ENCODE measurements at places on chromosomes 7 and 10.

- DNase-seq: no peak
Observed at GRCh38 chr7:73463966-73464365, 30.4 kb downstream of the FZD9 start.

- no peak for DNase-seq
Observed at GRCh38 chr7:5214641-5215040, 24.6 kb downstream of the WIPI2 start.

DNA sequence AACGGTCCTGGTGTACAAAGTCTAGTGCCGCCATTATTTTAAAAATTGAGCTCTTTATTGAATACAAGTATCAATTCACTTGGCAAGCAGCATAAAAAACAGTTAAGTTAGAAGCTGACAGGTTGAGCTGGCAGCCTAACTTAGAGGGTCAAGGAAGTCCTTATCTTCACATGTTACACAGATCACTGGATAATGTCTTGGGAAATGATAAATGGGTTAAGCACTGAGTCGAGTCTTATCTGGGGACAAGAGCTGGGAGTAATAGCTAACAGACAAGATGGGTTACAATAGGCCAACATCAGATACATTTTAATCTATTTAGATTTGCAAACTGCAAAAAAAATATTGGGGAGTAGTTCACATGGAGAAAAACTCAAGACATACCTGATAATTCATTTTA, 34.2 kb downstream of the SLC18A2 start:
- no peak for DNase-seq

DNA sequence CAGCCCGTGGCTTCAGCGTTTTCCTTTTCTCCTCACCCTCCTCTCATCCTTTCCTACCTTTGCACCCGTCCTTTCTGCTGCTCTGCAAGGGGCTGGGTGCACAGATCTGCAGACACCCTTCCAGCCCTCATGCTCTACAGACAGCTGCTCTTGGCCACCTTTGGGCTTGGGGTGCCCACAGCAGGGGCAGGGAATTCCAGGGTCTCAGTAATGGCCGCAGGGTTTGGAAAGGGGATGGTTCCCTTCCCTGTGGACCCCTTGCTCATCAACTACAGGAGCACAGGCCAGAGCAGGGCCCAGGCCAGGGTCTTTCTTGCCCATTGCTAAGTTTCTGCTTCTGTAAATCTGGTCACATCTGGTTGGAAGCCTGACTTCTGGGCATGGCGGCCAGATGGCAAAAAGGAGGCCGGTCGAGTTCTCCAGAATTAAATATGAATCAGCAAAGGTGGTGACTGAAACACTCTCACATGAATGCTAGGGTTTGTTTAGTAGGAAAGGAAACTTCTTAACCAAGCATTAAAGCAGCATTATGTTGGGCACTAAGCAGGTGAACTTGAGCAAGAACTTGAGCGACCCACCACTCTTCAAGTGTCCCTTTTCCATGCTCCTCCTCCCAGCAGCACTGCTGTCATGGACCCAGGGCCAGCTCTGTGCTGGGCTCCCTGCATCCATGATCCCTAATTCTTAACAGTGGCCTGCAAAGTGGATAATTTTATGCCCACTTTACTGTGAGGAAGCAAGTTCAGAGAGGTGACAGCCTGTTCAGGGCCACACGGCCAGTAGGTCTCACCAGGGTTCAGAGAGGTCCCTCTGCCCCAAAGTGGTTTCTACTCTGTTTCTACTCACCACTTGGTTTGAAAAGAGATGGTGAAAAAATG, 1.5 kb downstream of the ECHDC3 start:
- DNase-seq: no peak

DNA sequence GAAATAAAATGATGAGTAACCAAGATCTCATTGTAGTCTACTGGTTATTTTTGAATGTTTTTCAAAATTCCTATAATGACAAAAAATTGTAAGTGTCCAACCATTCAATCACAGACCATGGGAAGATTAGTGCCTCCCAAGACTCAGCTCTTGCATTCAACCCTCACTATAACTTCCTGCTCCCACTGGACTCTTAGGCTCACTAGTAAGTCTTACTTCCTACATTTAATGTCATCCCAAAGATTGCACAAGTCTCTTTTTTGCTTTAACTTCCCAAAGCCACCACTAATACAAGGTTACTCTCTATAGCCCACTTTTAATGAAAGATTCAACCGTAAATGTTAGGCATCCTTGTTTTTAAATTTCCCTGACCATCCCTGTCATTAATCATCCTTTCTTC, 111.9 kb upstream of the NRBF2 start:
- no peak for DNase-seq

DNA sequence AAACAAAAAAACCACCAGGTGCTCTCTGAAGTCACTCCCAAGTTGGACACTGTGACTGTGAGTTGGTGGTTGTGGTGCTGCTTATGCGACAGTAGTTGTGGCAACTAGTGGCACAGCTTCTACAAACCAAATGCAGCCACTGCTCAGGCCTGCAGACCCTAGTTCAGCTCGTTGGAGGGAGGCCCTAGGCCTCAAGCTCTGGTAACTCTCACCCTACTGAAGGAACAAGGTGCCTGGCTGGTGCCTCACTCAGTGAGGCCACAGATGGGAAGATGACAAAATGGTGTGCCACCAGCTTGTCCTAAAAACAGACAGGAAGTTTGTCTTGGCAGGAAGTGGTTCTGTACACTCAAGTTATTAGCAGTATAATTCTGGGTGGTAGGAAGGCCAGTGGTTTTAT, 45.3 kb upstream of the RAPGEF5 start:
- DNase-seq: no peak

GRCh38 chr10:80203835-80204676, 1.3 kb downstream of the ANXA11 start:
- DNase-seq: no peak

GRCh38 chr7:120055300-120055699, 217.7 kb upstream of the KCND2 start:
- DNase-seq: no peak

GRCh38 chr10:74755273-74755672, 71.1 kb upstream of the KAT6B start:
- no peak for DNase-seq

DNA sequence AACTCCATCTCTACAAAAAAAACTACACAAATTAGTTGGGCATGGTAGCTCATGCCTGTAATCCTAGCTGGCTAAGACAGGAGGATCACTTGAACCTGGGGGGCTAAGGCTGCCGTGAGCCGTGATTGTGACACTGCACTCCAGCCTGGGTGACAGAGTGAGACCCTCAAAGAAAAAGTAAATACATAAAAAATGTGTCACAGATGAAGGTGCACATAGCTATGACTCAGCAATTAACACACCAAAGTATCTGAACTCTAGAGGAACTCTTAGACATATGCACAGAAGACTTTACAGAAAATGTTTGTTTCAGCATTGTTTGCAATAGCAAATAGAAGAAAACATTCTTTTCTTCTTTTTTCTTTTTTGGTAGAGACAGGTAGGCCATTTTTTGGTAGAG, 8.3 kb downstream of the C10orf62 start:
- no peak for DNase-seq

DNA sequence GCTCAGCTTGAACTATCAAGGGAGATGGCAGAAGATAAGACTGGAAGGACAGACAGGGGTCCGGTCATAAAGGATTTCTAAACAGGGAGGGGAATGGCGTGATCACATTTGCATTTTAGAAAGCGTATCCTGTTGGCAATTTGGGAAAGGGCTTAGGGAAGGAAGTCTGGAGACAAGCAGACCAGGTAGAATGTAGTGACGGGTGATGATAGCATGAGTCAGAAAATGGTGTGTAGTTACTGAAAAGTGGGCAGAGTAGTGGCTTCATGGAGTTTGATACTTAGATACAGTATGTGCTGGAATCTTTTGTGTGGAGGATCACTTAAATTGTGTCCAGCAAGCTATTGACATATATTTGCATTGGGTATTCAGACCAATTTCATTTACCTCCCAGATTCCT, 61.2 kb downstream of the LRGUK start:
- DNase-seq: no peak

- DNase-seq: no peak
Observed at GRCh38 chr7:120941064-120941463, 9.5 kb upstream of the ING3 start.
